ENCODE measurements at places on chromosomes 7 and 10.

DNA sequence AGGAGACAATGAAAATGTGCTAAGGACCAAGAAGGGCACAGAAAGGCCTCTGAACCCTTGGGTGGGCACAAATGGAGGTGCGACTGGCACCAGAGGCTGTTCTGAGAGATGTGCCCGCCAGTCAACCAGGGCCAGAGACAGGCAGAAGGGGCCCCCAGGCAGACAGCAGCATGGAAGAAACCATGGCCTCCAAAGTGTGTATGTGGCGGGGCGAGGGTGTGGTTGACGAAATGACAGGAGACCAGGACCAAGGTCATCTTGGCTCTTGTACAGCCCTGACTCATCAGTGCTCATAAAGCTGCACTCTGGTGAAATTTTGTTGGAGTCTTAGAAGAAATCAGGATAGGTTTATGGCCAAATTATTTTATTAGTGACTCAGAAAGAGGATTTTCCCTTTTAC is 4.0 kb upstream of the MRPS24 start:
- DNase-seq: no peak

DNA sequence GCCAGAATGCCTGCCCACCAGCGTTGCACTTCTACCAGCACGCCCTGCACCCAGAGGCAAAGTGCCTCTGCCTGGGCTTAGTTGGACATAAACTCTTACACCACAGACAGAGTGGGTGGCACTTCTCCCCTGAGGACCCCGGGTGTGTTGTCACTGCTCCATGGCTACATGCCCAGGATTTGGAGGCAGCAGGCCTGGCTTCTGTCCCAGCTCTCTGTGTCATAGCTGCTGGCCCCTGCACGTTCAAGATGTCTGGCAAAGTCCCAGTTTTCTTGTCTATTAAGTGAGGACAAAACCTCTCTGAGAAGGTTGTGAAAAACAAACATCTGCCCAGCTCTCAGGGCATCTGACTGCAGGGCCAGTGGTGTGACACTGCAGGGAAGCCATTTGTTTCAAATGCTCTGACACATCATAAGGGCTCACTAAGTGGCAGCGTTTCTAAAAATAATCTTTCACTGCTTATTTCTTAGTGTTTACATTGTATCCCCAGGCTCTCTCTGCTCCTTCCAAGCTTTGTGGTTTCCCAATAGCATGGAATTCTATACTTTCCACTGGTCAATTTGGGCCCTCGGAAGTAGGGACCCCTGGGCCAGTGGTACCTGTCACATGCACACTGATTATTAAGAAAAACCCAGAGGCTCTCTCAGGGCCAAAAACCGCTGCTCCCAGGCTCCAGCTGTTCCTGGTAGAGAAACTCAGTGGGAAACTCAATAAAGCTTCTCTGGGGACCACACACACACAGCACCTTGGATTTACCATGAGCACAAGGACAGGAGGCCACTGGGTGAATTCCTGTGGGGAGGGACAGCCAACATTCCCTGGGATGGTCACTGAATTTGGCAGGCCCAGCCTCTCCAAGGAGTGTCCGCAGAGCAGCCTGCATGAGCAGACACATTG is 86.2 kb upstream of the ANLN start:
- peak; percentile 91 for DNase-seq

DNA sequence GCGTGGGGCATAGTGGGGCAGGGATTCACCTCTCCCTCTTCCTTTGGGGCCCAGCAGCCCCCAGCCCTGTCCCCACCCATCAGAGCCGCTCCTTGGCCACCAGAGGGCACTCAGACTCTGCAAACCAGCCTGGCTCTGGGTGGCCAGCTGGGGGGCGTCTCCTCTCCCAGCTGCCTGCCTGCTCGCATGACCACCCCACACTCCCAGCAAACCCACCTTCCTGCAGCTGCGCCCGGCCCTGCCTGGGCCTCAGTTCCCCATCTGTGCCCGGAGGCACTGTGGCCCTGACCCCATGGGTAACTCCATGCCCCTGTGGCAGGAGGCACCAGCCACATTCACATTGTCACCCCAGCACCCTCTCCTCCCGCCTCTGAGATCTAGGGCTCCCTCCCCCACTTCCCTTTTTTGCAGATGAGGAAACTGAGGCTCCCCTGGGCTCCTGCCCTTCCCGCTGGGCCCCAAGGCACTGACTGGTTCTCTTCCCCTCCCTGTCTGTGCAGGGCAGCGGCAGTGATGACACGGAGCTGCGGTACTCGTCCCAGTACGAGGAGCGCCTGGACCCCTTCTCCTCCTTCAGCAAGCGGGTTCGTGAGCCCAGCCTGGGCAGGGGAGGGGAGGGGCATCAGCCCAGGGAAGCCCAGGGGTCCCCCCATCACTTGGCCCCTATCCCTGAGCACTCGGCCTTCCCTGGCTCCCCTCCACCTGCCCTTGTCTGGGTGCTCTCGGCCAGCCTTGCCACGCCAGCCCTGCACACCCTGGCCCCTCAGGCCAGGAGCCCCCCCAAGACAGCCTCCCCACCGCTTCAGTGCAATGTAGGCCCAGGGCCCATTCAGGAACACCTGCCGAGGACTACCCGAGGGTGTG is 6.9 kb upstream of the SH2B2 start:
- peak; percentile 70 for DNase-seq

DNA sequence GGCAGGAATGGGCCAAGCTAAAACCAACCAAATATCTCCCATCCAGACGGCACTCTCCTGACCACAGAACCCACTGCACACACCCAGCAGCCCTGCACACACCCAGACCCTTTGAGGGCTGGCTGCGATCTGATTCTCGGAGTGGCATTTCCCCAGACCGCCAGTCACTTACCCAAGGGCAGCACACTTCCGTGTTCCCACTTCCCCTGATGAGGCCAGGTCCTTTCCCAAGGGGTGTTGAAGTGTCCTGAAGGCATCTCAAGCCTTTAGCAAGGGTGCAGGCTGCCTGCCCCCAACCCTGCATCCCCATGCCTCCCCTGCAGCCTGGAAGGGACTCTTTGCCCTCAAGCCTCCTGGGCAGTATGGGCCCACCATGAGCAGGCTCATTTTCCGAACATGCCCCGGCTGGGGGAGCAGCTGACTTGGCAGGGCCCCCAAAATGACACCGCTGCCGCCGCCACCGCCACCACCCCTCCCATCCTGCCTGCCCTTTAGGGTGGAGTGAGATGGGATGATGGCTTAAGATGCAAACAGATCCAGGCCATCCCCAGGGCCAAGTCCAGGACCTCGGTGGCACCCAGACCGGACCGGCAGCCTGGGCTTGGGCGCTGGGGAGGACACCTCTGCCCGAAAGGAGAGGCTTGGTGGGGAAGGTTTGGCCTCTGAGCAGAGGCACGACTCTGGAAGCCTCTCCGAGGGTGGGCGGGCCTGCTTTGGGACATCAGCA is 159.8 kb downstream of the NRF1 start:
- no peak for DNase-seq

DNA sequence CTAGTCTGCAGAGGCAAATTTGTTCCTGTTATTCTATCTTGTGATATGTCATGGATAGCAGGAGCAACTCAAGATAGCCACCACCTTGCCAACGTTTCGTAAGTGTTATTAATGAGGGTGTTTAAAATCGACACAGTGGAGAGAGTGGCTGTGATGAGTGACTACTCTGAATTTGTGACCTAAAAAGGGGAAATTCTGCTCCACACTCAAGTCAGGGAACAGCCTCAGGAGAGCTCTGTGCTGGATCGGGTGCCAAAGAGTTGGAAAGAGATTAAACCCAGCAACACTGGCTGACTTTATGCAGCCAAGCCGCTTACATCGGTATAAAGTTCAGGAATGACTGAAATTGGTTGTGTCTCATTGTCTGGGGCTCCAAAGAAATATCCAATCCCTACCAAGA is 9.5 kb downstream of the TACC2 start:
- no peak for DNase-seq

GRCh38 chr10:133418289-133418993 is 6.0 kb downstream of the SPRN start:
- no peak for DNase-seq

DNA sequence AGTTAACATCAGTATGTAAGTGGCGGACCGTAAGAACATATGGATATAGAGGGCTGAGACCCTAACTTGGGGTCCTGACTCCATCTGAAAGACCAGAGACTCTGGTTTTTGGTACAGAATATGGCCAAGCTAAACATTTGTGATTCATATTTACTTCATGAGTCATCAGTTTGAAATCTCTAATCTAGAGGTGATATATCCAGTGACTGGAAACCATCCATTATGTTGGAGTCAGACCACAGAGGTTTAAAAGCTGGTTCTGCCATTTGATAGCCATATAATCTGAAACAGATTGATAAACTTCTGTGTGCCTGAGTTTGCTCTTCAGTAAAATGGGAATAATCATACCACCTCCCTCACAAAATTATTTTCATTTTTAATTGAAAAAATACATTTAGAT is 505.3 kb downstream of the SORCS3 start:
- no peak for DNase-seq

- no peak for DNase-seq
Observed at GRCh38 chr7:22481726-22482125, 18.3 kb downstream of the STEAP1B start.

GRCh38 chr7:35255443-35256255 is 1.7 kb upstream of the TBX20 start:
- DNase-seq: no peak

GRCh38 chr10:78182841-78183240 is 149.2 kb downstream of the RPS24 start:
- DNase-seq: no peak

DNA sequence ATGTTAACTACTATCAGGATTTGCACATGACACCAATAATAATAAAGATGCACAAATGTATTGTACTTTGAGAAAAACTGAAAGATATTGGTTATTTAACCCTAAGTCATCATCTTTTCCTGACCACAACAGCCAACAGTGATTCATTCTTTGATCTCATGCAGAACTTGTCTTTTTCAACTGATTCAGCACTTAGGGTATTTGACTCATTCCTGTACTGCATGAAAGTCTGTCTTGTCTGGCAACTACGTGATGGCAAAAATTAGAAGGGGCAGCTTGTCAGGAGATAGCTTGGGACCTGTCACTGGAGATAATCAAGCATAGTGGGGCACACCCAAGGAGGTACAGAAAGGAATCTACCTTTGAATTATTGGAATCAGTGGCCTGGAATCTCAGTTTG is 77.8 kb upstream of the LRRC17 start:
- DNase-seq: no peak

GRCh38 chr7:156079156-156079555 is 266.9 kb upstream of the SHH start:
- DNase-seq: no peak

GRCh38 chr7:37448011-37448635 is 541 bp downstream of the ELMO1 start:
- DNase-seq: no peak

GRCh38 chr10:130656582-130657133 is 520.5 kb downstream of the GLRX3 start:
- DNase-seq: no peak

GRCh38 chr7:135790371-135790977 is 41.9 kb upstream of the FAM180A start:
- DNase-seq: no peak

DNA sequence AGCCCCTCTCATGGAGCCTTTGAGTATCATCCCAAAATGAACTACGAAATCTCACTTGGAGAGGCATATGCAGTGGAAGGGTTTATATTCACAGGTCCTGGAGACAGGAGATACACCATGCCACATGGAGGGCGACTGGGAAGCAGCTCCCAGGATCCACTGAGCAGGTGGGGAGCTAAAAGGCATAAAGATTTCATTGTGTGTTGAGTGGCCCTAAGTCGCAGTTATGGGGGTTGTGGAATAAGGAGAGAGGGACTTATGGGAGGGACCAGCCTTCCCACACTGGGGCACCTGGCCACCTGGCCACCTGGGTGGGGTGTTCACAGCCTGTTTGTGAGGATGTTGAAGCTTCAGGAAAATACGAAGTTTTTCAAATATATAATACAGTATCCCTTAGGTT is 37.0 kb upstream of the CHST3 start:
- no peak for DNase-seq
